Stimulated activated CD4-positive, alpha-beta T cell treated with anti-CD3 and anti-CD28 coated beads, Interleukin-15, amount 100 ng/mL, for 1 hour (primary cell): ENCODE measurements at places on chromosomes 2 and 18.
A peak's percentile ranks its signal among the peaks of the same experiment; 100 is the strongest.

DNA sequence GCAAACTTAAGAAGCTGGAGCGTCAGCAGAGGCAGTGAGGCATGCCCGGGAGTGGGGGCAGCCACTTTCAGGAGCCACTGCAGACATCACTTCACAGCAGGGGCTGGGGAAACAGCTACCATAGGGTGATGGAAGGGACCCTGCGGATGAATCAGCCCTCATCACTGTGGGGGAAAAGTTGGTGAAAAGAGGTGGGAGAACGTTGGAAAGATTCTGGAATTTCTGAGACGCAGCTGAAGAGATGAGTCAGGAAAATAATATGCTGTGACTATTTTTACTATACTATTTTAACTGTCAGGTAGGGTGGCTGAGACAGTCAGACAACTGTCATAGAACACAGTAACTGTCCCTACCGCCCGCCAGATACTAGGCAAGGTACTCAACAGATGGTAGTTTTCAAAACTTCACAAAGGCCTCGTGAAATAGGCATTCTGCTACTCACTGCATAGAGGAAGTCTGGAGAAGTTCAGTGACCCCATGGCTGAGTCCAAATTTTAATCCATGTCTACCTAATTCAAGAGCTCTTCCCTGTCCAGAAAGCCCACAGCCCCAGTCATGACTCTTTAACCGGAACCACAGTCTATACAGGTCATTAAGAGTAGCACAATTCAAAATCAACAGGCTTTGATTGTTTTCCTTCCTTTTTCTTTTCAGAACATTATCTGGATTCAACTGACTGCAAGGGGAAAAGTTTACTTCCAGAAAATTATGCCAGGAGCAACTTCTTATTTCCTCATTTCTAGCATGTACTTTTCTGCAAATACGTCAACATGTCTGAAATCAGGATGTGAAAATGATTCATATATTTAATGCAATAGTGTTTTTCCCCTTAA is 39.3 kb upstream of the EPB41L3 start:
- DNase-seq: no peak

- DNase-seq: no peak
These were observed 83.0 kb upstream of the CHRNA1 start for GRCh38 chr2:174846941-174847938.

DNA sequence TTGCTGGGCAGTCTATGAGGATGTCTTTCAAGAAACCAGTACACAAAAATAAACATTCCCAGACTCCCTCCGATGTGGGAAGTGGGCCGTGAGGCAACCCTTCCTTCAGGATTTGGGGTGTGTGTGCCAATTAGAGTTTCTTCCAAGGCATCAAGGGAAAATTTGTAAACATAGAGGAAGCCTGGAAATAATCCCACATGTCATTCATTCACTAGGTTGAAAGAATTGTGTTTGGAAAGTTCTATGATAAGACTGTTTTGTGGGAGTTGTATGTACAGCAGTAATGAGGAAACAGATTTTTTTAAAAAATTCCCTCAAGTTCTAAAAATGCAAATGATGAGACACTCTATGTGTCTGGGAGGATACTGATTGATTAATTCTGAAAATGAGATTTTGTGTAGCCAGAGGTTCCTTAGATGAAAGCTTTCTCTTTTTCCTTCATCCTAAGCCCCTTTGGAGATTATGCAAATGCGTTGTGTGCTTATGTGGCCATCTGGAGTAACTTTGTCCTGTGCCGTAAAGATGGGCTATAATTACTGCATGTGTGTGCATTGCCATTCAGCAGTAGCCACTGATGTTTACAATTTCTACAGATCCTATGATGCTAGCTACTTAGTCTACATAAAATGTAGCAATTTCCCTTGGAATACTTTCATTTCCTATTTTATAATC is 107.8 kb upstream of the TPO start:
- no peak for DNase-seq

- DNase-seq: no peak
These were observed 7.8 kb upstream of the DYNC2LI1 start for GRCh38 chr2:43766006-43766405.

DNA sequence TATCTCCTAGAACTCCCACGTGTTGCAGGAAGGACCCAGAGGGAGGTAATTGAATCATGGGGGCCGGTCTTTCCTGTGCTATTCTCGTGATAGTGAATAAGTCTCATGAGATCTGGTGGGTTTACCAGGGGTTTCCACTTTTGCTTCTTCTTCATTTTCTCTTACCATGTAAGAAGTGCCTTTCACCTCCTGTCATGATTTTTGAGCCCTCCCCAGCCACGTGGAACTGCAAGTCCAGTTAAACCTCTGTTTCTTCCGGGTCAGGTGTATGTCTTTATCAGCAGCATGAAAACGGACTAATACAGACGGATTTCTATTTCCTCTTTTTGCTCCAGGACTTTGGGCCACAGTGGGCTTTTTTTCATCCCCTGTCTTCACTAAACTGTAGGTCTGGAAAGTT is 88.3 kb upstream of the KCNE4 start:
- DNase-seq: no peak

GRCh38 chr2:241316825-241317224 is 1.1 kb downstream of the SEPTIN2 start:
- no peak for DNase-seq

GRCh38 chr2:227033471-227034148 is 130.4 kb downstream of the COL4A4 start:
- peak; percentile 7 for DNase-seq
